ENCODE measurements at places on chromosomes 3 and 15. TPM values are rescaled to one million over a fixed set of nuclear protein-coding genes. Genes with fewer than 3 reads are reported as not detected.

- no peak for DNase-seq
These were observed 38.8 kb downstream of the AKAP13 start for GRCh38 chr15:85419161-85419560.

DNA sequence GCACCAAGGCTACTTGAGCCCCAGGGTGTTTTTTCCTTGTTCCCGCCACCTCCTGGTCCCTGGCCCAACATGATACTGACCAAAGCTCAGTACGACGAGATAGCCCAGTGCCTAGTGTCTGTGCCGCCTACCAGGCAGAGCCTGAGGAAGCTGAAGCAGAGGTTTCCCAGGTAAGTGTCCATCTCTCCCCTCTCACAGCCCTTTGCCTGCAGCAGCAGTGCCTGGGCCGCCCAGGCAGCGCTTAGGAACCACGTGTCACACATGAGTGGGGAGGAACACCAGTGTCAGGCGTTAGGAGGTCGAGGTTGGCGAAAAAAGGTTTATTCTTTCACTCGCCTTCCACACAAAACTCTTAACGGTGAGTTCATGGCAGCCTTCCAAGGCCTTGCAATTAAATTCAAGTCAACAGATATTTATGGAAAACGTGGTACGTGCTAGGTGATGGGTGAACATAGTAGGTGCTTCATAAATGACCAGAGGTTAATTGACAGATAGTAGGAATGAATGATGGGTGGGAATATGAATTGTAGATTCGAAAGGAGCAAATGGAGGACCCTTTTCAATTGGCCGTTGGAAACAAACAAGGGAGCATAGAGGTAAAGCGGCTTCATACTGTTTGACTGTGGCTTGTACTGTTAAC lies 486 bp downstream of the CDIN1 start:
- DNase-seq = no peak

GRCh38 chr3:53806182-53807116 lies 39.8 kb downstream of the CHDH start:
- peak; percentile 3 for DNase-seq

DNA sequence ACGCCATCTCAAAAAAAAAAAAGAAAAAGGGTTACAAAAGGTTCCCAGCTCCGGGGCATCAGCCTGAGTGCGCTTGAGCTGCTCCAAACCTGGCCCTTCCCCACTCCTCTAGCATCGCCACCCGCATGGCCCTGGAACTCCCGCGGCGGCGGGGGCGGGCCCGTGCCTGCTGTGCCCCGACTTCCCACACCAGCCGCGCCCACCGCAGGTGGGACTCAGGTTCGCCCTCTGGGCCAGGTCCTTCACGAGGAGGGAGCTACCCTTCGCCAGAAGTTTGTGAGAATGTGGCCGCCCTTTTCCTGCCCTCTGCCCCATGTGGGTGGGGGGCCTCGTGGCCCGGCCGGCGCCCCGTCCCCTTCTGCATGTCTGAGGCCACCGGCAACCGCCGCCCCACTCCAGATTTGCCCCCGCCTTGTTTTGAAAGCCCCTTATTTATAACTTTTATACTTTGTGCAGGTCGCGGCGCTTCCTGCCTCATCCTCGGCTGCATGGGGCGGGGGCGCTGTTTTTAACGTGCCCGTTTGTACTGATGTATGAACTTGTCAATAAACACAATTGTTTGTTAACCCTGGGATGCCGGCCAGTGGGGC lies 507 bp upstream of the JMJD7 start:
- peak; percentile 12 for DNase-seq

DNA sequence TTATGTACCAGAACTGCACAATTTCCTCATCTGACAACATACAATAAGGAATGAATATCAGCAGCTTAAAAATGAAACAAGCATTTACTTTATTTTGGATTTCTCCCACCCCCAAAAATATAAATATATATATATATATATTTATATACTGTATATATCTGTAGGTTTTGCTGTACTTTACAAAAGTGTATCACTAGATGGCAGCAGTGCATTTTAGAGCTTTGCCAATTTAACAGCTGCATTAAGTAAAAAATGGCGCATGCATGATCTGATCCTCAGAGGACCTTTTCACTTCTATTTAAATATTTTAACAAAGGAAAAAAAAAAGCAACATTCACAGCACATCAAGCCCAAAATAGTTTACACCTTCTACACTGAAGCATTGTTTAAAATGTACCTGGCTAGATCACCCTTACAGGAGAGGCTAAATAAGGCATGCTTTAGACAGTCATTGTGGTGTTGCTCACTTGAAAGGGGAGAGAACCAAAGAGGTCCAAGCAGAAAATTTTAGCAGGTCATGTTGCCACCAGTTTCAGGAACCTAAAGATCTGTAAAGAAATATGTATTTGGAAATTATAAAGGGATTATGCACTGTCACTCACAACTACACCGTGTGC lies 72.6 kb downstream of the NPTN start:
- peak; percentile 73 for DNase-seq

CD86 gene
- not detected for total RNA-seq

- DNase-seq = peak; percentile 12
These were observed 791.3 kb upstream of the LMCD1 start for GRCh38 chr3:7710284-7710683.

DNA sequence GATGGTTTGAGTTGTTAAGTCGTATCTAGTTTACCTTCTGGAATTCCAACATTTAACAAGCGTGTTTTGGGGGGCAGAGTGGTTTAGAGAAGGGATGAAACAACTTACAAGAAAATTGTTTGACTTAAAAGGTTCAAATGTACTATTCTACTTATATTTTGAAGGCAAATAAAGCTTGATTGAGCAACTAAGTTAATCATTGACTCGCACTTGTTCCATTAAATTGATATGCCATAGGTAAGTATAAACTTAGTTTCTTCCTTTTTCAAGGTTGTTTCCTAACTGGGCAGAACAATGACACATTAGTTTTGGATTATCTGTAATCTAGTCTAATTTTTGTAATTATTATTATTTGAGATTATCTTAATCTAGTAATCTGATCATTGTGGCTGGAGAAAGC lies 48.3 kb upstream of the CPNE4 start:
- no peak for DNase-seq

DNA sequence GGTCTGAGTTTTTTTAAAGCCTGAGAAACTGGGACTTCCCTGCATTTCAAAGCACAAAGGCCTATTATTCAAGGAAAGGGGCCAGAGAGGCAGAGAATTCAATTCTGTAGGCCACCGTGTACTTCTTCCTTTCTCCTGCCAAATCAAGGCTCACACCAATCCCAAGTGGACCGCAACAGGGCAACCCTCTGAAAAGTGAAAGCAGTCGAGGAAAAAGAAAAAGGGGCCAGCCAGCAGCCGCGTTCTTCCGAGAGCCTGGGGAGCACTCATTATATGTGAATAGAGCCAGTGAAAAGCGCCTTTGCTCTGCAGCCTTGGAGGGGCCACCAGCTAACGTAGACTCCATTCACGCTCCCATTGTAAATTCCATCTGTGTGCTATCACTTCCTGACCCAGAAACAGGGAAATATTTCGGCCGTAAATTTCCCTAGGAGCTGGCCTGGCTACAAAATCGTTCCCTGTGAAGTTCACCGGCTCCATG lies 45.9 kb upstream of the THUMPD3 start:
- DNase-seq = no peak

COPG1 gene
- total RNA-seq = 190 TPM

DNA sequence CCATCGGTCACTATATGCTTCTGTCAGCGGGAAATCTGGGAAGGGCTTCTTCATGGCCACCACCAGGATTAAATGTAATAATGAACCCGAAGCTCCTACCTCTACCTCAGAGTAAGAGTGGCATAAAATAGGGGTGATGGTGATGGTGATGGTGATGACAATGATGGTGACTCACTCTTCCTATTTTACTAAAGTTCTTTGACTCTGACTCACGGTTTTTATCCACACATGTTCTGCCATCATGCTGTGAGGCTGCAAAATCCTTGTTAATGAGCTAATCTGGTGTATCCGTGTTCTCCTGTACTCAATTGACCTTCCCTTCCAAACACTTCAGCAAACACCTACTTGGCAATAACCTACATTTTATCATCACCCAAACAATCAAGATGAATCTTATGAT lies 18.3 kb upstream of the FOXP1 start:
- no peak for DNase-seq

GRCh38 chr3:110397115-110397514 lies 674.5 kb upstream of the NECTIN3 start:
- no peak for DNase-seq

DNA sequence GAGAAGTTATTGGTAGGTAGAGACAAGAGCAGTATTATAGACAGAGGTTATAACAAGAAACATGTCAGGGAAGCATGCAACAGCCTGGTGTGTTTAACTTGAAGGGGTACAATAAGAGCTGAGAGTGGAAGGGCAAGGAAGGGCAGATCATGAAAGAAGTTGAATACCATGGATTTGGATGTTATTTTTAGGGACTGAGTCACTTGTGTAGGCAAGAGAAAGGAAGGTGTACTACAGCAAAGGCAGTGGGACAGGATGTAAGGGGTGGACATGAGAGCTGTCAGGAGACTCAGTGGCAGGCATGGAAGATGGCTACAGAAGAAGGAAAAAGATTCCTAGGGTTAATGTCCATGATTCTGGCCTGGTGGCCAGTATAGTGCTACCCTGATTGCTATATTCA lies 66.4 kb downstream of the TFG start:
- DNase-seq = no peak

DNA sequence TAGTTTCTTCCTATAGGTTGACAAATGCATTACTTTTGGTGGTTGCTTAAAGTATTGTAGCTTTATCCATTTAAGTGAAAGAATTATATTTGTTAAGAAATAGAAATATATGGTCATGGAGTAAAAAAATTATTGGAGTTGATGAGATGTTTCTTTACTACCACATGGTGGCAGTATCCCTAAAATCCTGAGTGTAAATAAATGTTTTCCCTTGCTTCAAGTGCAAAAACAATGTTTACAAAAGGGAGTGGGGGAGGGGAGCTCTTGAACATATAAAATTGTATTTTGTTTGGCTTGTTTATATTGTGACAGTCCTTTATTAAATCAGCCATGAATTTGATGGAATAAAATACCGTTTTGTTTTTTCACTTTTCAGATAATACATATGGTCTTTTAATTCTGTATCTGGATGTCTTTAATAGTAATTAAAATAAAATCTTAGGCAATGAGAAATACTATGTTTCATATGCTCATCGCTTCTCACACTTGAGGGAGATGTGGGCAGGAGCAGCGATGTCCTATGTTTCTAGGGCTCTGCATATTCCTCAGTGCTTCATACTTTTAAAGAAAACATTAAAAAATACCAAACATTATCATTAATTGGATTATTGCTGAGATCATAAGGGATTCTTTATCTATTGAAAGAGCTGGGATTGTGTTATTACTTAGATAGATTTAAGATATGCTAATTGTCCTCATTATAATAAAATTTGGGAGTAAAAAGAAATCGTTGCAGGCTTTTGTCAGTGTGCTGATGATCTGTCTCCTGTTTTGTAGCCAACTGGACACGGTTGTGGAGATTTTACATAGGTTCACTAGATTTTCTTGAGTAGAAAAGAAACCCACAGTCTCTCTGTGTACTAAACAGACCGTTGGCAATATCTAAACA lies 349.7 kb downstream of the TUSC7 start:
- peak; percentile 42 for DNase-seq

- no peak for DNase-seq
These were observed 265.8 kb downstream of the RPLP1 start for GRCh38 chr15:69718436-69718835.

- no peak for DNase-seq
These were observed 89.5 kb downstream of the CPN2 start for GRCh38 chr3:194261581-194262063.

GRCh38 chr3:149449182-149449581 lies 25.3 kb upstream of the TM4SF4 start:
- DNase-seq = no peak
